ENCODE measurements at places on chromosomes 7 and 10.

DNA sequence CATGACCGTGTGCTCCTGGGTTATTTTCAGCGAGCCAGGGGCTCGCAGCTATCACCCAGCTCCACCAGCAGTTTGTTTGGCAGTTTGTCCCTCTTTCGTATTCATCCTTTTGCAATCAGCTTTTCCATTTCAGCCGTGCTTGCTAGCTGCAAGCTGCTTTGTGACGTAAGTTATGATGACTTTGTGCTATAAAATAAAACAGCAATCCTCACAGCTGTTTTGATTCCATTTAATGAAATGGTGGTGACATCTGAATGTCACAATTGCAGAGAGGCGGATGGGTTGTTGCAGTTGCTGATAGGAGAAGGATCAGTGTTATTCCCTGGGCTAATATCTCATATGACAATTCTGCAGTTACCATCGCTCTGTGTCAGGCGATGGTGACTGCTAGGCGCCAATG lies 251.7 kb downstream of the SNX10 start:
- DNase-seq, result no peak

DNA sequence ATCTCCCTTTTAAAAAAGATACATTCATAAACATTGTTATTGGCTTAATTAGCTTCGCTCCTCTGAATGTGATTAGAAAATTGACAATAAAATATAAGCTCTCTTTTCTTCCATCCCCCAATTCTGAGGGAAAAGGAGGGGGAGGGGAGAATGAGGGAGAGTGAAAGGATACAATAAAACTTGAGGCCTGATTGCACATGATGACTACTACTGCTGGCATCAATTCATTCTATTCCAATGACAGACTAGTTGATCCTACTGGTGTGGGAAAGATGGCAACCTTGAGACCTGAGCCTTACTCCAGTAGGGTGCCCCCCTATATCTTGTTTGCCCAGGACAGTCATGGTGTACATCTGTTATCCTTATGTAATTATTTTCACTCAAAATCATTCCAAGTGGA lies 4.5 kb upstream of the IQUB start:
- no peak for DNase-seq

DNA sequence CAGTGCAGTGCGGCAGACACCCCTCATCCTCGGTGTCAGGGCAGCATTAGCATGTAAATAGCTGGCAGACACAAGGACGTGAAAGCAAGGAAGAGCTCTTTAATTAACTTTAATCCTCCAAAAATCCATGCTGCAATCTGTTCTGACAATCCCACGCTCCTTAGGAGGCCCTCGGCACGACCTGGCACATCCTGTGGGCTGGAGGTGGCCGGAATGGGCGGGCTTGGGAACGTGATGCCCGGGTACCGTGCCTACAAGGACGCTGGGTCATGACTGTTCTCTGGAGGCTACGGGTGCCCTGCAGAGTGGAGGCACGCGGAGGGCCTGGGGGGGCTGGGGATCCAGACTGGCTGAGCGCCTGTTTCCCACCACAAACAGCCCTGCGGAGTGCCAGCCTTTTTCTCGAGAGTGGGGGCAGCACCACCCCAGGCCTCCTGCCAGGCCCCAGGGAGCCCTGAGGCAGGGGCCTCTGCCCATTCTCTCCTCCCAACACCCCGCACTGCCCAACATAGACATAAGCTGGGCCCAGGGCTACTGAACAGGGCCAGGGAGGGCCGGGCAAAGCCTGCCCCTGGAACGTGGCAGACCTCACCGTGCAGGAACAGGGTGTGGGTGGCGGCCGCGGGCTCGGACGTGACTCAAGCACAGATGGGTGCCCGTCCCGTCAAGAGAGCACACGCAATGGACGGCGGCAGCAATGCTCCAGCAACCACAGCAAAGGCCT lies 189.3 kb downstream of the MAD1L1 start:
- DNase-seq, result no peak

DNA sequence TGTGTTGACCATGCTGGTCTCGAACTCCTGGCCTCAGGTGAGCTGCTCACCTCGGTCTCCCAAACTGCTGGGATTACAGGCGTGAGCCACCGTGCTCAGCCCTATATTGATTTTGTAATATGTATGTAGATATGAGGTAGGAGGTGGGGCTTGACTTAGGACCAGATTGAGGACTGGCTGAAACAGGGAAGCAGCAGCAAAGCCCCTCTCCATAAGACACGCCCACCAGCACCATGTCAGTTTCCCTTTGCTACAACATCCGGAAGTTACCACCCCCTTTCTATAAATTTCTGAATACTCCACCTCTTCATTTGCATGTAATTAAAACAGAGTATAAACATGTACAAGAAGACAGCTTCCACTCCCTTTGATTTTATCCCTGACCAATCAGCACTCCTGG lies 47.9 kb upstream of the MYL10 start:
- no peak for DNase-seq

- no peak for DNase-seq
Measured at GRCh38 chr10:35347121-35347562, 10.8 kb downstream of the CCNY start.

DNA sequence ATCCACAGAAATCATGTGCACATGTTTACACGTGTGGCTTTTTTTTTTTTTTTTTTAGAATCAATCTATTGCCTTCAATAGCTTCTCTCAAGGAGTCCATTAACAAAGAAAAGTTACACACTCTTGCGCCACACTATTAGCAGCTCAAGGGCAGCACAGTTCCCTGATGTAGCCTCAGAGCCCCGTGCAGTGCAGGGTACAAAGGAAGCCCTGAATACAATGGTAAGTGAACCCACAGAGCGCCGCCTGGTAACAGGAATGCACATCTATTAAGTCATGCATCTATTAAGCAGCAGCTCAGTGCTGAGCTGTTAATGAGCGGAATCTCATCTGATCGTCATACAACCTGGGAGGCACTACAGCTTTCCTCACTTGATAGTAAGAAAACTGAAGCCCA lies 113.7 kb upstream of the PDLIM1 start:
- no peak for DNase-seq

DNA sequence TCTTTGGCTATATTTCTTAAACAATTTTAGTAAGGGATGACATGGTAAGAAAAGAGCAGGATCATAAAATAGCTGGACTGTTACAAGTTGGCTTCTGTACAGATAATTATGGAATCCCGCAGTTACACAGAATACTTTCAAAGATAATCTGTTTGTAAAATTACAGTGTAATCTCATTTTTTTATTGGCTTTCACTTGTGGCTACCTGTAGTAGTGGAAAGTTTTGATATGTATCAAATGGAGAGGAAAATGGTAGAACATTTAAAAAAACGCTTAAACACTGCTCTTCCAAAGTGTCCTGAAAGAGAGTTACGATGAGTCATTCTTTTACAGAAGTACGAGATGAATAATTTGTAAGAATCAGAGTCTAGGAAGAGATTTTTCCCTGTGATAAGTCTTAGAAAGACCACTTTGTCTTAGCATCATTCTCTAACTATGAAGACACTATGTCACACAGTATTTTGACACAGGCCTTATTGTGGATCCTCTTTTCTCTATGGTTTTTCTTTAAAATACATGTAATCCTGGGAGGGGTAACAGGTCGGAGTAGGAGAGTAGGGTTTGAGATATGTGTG lies 215.0 kb upstream of the DKK1 start:
- no peak for DNase-seq

DNA sequence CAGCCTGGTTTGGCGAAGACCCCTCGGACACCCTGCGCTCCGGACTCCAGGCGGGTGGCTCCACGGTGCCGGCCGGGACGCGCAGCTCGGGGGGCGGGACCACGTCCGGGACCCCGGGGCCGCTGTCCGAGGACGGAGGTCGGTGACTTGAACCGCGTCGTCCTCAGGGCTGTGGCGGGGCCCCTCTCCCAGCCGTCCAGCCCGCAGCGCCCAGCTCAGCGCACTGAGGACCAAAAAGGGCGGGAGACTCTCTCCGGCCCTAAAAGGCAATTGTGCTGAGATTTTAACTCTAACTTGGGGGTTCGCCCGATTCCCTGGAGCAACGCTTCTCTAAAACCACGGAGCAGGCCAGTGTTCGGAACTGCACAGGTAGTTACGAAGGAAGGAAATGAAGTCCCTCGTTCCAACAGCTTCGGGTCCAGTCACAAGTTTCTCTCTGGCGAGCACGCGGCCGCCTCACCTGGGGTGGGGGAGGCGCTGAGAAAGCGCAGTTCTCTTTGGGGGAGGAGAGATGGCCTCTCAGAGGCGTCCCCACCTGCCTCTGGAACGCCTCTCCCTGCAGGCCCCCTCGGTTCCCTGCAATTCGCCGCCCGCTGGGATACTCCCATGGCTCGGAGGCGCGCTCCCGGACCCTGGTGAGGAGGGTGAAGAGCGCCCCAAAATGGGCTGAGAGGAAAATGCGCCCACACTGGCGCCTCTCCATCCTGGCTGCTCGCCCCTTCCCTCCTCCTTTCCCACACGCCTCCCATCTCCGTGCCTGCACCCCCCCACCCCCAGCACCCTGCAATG lies 352.7 kb downstream of the DNAJB6 start:
- no peak for DNase-seq

DNA sequence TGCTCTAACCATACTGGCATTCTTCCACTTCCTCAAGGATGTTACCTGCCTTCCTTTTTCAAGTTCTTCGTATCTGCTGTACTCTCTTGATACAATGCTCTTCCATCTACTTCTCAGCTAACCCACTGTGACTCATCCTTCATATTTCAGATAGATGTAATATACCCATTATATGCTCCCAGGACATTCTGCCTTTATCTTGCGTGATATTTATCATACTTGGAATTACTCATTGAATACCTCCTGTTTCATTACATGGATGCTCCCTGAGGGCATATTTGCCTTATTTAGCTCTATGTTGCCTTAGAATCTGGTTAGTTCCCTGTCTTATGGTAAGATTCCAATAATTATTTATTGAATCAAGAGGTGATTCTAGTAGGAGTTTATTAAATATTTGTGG lies 706.4 kb downstream of the SORCS3 start:
- DNase-seq, result no peak

GRCh38 chr7:25765110-25765655 lies 386.8 kb upstream of the NFE2L3 start:
- DNase-seq, result no peak

DNA sequence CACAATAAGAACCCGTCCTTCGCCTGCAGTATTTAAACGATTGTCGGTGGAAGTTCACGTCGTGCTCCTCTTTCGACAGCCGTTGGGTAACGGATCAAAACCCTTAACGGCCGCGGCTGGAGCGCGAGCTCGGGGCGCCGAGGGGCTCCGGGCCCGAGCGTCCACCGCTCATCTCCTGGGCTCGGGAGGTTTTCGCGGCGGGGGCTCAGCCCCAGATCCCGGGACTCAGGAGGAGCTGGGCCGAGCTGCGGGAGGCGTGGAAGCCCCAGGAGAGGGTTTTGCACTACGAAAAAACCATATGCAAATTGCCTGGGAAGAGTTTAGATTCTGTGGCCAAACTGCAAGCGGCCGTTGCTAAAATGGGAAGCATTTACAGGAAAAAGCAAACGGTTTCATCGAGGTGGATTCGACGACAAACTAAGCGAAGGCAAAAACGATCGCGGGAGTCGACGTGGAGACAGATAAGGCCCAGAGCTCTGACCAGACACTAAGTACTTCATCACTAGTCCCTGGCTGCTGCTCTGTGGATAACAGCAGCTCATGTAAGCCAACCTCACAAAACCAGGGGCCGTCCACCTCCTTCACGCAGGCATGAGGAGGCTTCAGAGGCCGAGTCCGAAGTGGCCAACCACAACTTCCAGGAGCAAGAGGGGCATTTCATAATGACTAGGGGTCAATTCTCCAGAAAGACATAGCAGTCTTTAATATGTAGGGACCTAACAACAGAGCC lies 129.7 kb downstream of the MARCHF5 start:
- DNase-seq, result no peak

- no peak for DNase-seq
Measured at GRCh38 chr10:29955329-29955935, 104.0 kb downstream of the JCAD start.

DNA sequence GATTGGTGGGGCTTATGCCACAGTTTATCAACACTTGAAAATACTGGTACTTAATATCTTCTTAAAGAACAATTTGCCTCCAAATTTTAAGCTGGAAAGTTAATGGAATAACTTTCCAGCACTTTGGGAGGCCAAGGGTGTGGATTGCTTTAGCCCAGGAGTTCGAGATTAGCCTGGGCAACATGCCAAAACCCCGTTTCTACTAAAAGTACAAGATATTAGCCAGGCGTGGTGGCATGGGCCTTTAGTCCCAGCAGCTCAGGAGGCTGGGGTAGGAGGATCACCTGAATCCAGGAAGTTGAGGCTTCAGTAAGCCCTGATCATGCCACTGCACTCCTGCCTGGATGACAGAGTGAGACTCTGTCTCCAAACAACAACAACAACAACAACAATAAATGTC lies 56.0 kb downstream of the PRF1 start:
- DNase-seq, result no peak

- DNase-seq, result no peak
Measured at GRCh38 chr7:116329686-116330503, 119.6 kb downstream of the TES start.

DNA sequence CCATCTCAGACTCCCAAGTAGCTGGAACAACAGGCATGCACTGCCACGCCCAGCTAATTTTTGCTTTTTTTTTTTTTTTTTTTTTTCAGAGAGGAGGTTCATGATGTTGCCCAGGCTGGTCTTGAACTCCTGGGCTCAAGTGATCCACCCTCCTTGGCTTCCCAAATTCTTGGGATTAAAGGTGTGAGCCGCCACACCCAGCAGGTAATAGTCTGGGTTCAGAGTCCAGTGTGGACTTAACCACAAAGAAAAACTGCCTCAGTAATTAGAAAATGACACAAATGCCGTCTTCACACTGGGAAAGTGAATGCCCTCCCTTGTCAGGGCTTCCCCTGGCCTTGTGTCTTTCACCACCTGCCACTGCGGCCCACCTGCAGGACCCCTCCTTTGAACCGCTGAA lies 101.1 kb downstream of the RAB11FIP2 start:
- no peak for DNase-seq

DNA sequence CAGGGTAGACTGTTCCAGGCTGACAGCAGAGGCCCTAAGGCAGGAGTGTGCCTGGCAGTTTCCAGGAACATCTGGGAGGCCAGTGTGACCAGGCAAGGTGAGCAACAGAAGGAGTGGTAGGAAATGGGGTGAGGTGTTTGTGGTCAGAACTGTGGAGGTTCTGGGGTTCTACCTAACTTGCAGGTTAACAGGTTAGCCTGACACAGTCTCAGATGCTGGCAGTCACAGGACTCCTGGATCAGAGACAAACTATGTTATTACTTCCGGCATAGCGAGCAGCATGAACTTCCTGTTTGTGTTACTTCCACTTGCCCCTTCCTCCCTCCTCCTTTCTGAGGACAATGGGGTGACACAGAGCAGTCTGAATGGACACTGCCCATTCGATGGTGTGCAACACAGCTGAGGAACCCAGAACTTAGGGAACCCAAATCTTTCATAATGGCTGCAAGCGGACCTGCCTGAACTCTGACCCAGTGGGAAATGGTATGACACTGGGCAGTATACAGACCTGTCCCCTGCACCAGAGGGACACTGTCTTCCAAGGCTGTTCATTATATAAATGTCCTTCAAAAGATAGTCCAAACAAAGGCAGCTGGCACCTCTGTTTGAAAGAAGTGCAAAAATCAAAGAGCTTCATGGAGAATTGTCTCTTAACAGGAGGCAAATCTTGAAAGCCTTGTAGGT lies 3.9 kb upstream of the SAR1A start:
- DNase-seq, result no peak

GRCh38 chr10:82961864-82962263 lies 1086.9 kb downstream of the NRG3 start:
- DNase-seq, result no peak

Data from NCI-H526 treated with DMSO at 0.1 percent for 48 hours (cell line).